ENCODE measurements at places on chromosomes 7 and 10.

DNA sequence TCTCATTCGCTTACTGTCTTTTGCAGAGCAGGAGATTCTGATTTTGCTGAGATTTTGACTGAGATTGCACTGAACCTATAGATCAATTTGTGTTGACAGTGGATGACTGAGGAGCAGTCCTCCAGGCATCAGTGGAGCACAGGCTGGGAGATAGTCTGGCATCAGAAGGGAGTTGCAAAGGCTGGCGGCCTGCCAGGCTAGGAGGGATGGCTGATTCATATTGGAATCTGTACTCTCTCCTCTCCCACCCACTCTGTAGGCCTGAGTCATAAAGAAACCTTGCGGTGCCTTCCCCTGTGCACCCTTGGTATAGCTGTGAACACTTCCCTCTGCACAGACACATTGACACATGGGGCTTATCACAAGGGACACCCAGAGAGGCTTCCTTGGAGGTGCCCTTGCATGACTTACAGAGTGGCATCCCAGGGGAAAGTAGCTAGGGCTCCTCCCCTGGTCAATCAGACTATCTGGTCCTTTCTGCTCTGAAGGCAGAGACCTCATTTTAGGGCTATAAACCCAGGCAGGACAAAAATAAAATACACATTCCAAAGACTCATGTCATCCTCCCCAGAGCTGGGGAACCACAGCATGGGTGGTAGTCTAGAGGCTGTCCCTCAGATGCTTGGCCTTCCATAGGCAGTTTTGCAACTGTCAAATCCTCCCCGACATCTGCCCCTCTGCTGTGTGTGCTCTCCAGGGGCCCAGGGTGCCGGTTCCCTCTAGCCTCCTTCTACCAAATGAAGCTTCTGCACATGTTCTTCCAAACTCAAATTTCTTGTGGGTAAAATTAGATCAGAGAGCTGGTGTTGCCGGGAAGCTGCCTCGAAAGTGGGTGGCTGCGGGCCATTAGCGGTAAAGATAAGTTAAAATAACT lies 37.4 kb upstream of the EEPD1 start:
- no peak for DNase-seq

GRCh38 chr10:119782981-119783664 lies 57.3 kb downstream of the INPP5F start:
- DNase-seq: no peak

DNA sequence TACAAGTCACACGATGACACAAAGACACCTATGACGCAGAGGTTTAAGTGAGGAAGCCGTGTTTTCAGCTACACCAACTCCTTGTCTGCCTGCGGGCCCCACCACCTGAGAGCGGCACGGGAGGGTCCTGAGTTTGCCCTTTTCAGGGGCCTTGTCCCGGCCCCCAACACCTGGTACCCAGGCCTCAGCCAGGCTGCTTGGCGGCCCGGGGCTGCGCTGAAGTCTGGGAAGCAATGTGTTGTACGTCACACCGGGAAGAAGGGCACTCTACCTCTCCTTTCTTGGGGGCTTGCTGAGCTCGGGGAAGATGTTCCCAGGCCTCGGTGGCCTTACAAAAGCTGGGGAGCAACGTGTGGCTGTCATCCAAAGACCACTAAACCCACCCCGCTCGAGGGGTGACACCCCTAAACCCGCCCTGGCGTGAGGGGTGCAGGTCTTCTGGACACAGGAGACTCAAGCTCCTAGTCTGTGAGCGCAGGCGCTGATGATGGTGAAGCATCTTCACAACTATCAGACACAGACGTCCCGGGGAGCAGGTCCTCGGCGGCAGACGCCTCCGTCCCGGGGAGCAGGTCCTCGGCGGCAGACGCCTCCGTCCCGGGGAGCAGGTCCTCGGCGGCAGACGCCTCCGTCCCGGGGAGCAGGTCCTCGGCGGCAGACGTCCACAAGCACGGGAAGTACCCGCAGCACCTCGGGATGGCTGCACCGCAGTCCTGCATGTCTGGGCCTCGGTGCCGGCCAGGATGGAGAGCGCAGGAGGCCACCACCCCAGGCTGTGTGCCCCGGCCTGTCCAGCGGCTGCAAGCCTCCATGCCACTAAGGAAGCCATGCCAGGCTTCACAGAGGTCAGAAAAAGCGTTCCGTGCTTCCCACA lies 15.4 kb downstream of the CFAP46 start:
- no peak for DNase-seq

DNA sequence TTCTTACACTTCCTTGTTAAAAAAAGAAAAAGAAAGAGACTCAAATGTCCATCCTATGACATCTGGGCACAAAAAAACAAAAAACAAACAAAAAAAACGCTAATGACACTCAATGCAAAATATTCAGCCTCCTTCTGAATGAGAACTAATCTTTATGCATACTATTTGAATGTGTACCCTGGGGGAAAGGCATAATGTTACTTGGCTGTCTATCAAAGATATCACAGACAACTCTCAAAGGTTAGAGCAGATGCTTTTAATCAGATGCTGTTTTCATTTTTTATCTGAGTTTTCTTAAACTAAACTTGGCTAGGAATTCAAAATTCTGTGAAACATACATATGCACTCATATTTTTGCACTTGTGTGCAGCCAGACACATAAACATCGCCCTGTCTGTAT lies 745.8 kb downstream of the CNTNAP2 start:
- no peak for DNase-seq

DNA sequence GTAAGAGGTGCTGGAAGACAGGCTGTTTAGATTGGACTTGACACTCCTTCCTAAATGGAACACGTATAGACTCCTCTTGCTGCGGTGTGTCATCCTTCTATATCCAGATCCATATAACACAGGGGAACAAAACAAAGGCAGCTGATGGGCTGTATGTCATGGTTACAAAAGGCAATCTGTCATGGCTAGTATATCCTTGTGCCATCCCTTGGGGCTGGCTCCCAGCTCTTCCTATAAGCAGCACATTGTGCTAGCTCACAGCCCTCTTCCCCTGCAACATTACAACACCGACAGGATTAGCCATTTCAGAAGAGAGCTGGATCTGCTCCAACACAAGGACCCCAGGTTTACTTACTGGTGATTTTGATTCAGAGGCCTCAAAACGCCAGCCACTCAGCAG lies 15.3 kb downstream of the LIPK start:
- no peak for DNase-seq

- no peak for DNase-seq
Observed at GRCh38 chr10:72087392-72087968, 871 bp downstream of the SPOCK2 start.

DNA sequence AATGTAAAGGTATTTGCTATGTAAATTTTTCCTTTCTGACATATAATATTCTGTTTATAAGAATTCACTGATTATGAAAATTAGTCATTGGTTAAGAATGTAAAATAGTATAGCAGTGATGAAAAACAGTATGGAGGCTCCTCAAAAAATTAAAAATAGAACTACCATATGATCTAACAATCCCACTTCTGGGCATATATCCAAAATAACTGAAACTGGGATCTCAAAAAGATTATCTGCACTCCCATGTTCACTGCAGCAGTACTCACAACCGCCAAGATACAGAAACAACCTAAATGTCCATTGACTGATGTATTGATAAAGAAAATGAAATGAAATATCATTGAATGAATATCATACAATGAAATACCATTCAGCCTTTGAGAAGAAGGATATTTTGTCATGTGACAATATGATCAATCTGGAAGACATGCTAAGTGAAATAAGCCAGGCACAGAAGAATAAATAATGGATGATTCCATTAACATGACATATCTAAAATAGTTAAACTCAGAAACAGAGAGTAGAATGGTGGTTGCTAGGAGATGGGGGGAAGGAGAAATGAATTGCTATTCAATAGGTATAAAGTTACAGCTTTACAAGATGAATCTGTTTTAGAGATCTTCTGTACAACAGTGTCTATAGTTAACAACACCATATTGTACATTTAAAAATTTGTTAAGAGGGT lies 14.0 kb downstream of the C10orf88 start:
- no peak for DNase-seq

DNA sequence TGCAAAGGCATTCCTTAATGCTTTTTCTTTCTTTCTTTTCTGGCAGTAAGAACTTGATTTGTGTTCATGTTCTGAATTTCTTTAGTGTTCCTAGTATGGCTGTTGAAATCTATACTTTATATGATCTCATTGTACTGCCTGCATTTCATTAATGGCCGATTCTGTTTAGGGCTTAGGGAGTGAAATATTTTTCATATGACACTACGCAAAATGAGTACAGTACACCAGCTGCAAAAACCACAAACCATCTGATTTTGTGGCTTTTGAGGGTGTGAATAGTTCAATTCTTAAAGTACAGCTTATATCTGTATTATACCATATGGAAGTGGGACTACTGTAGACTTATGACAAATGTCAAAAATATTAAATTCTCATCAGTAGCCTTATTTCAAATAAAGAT lies 69.1 kb upstream of the FOXP2 start:
- DNase-seq: no peak
